Fibroblast of villous mesenchyme (primary cell): ENCODE measurements at places on chromosomes 16 and 17.

DNA sequence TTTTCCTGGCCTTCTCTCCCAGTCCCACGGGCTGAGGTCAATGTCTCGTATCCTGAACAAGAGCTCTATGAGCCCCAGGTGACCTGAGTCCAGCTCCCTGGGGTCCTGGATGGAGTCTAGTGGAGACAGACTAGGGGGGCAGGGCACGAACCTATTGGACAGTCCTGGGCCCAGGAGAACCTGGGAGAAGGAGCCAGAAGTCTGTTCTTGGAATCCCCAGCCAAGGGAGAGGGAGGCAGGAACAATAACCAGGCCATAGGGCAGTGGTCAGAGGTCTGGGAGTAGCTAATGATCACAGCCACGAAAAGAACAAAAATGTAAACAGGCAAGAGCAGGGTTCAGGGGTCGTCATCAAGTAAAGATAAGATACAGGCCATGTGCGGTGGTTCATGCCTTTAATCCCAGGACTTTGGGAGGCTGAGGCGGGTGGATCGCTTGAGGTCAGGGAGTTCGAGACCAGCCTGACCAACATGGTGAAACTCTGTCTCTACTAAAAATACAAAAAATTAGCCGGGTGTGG is 60.8 kb downstream of the COPRS start:
- DNase-seq: peak; percentile 79

- DNase-seq: no peak
These were observed 45.9 kb upstream of the CLEC19A start for GRCh38 chr16:19239511-19240155.

- DNase-seq: peak; percentile 53
These were observed 4.5 kb upstream of the UNC13D start for GRCh38 chr17:75848523-75849278.

DNA sequence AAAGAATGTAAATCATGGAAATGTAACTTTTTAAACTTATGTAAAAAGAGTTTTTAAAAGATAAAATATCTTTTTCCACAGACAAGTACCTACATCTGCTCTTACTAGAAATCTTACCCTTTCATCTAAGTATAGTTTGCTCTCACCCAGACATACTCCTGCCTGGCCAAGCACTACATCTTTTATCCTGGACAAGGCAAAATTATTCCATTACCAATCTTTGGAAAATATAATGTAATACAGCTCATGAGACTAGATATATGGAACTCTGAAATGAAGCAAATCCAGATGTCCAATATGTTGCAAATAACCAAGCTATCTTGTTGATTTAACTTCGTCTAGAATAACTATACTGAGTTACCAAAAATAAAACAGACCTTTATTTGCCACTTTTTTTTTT is 50.0 kb downstream of the VMP1 start:
- no peak for DNase-seq

DNA sequence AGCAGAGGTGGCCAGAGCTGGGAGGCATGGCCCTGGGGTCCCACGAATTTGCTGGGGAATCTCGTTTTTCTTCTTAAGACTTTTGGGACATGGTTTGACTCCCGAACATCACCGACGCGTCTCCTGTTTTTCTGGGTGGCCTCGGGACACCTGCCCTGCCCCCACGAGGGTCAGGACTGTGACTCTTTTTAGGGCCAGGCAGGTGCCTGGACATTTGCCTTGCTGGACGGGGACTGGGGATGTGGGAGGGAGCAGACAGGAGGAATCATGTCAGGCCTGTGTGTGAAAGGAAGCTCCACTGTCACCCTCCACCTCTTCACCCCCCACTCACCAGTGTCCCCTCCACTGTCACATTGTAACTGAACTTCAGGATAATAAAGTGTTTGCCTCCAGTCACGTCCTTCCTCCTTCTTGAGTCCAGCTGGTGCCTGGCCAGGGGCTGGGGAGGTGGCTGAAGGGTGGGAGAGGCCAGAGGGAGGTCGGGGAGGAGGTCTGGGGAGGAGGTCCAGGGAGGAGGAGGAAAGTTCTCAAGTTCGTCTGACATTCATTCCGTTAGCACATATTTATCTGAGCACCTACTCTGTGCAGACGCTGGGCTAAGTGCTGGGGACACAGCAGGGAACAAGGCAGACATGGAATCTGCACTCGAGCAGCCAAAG is 2.3 kb downstream of the CSF3 start:
- DNase-seq: no peak

DNA sequence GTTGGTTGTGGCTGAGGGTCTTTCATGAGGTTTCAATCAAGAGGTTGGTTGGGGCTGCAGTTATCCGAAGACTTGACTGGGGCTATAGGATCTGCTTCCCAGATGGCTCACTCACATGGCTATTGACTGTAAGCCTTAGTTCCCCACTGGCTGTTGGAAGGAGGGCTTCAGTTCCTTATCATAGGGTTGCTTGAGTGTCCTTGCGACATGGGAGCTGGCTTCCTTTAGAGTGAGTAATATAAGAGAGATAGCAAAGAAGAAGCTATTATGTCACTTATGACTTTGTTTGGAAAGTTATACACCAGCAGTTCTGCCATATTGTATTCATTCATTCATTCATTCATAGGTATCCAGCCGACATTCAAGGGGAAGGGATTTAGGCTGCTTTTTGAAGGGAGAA is 121.4 kb upstream of the WSCD1 start:
- no peak for DNase-seq

DNA sequence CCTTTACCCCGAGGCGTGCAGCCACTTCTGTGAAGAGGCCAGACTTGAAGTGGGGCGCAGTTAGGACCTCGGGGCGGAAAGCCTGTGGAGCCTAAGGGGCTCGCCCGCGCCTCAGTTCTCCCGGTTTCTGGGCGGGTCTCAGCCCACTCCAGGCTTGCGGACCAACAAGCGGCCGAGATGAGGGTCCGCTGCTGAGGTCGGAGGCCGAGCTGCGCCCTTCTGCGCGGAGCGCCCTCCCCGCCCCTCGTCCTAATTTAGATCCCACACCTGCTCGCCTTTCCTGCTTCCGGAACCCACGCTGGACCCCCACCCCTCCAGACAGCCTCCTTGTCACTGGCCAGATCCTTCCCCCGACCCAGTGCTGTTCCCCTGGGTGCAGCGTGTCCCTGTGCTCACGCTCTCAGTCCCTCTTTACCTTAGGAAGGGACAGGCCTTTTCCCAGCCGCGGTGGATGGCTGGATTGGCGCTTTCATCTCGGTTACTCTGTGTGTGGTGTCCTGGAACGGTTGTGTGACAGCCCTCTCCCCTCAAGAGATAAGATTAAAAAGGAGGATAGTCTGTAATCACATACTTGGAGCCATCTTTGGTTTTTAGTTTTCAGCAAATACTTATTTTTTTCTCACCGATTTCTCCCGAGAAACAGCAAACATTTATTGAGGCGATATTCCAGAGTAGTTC is 933 bp upstream of the ATXN7L3 start:
- no peak for DNase-seq

DNA sequence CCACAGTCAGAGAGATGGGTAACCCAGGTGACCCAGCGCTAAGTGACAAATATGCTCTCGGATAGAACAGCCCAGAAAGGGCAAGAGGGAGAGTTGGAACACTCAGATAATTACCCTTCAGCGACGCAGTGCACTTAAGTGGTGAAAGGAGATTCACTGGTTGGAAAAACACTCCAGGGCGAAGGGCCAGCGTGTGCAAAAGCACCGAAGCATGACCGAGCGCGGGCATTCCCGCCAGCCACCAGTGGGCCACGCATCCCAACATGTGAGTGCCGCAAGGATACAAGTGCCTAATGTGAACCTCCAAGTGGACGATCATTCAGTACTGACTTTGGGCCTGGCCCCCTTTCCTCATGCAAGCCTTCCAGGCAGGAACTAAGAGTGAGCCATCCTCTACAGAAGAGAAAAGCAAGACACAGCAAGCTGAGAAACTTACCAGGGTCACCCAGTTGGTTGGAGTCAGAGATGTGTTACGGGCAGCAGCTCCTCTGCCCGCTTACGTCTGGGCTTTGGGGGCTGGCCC is 258.4 kb downstream of the C16orf95 start:
- DNase-seq: no peak

GRCh38 chr16:1674751-1675664 is 3.1 kb upstream of the JPT2 start:
- DNase-seq: peak; percentile 38

DNA sequence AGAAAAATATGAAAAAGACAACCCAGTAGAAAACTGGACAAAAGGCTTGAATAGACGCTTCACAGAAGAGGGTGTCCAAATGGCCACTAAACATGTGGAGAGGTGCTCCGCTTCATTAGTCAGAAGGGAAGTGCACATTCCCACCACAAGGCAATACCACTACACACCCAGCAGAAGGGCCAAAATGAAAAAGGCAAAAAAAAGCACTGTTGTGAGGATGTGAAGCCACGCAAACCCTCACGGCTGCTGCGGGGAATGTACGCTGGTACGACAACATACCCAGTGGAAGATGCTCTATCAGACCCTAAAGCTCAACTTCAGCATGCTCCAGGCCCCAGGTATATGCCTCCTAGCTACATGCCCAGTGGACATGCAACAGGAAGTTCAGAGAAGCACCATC is 17.0 kb downstream of the PIK3R5 start:
- DNase-seq: no peak

DNA sequence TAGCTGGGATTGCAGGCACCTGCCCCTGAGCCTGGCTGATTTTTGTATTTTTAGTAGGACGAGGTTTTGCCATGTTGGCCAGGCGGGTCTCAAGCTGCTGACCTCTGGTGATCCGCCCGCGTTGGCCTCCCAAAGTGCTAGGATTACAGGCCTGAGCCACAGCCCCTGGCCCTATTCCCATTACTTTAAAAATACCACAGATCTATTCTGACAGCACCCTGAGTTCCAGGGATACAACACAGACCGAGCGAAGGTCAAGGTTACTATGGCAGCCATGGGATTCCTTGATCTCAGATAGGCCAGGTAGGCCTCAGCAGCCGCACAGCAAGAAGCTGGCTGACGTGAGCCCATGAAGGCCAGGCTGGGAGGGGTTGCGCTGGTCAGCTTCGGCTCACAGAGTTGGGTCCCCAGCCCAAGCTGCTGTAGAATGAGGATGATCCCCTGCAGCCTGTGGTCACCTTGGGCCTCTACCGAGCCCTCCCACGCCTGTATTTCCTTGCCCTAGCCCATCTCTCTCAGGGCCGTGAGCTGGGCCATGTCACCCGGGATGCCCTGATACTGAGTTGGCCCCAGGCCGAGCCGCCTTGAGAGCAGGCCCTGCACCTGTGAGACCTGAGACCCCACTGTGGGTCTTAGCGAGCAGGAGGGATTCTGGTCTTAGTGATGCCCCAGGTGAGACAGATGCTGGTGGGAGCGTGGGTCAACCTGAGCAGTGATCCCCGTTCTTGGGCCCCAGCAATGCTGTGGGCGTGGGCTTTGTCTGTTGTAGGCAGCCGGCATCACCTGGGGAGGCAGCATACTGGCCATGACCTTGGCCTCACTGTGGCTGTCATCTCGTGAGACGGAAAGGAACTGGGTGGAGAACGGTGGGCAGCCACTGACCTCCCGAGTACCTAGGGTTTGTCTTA is 16.9 kb upstream of the RNF213 start:
- no peak for DNase-seq

GRCh38 chr17:64024781-64025731 is 4.6 kb upstream of the ICAM2 start:
- DNase-seq: no peak

DNA sequence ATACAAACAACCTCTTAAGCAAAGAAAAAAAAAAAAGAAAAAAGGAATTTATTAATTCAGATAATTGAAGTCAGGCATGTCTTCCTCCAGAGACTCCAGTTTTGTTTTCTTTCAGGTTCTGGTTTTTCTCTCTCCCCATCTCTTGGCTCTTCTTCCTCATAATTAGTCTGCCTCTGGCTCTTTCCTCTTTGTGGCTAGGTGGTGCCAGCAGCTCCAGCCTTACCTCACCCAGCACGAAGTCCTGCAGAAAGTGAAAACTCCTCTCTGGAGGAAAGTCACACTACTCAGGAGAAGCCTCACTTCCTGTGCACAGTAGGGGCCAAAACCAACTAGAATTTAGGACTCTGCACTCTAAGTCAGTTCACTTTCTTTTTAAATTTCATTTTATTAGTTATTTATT is 10.3 kb upstream of the NFAT5 start:
- no peak for DNase-seq
